ENCODE measurements at places on chromosomes 1 and 21. TPM values are rescaled to one million over a fixed set of nuclear protein-coding genes. Genes with fewer than 3 reads are reported as not detected.

The ZRANB2 gene
- 16.2 TPM for total RNA-seq

The TRAPPC10 gene
- total RNA-seq: 29.9 TPM

The LMX1A gene
- total RNA-seq: not detected

The KISS1 gene
- under 0.01 TPM for total RNA-seq

The CNTN2 gene
- under 0.01 TPM for total RNA-seq

The IGSF9 gene
- 0.54 TPM for total RNA-seq

The GUCA2A gene
- total RNA-seq: not detected

The TRPM2 gene
- total RNA-seq: 3.5 TPM

The CAPZA1 gene
- total RNA-seq: 53.1 TPM

The KRTAP12-2 gene
- under 0.01 TPM for total RNA-seq

The SPRR5 gene
- not detected for total RNA-seq

The DRAXIN gene
- 0.27 TPM for total RNA-seq

GRCh38 chr1:215567491-215568298 is 591 bp downstream of the KCTD3 start:
- DNase-seq: peak; percentile 44

GRCh38 chr1:186627019-186627418 is 53.2 kb downstream of the PTGS2 start:
- DNase-seq: no peak

DNA sequence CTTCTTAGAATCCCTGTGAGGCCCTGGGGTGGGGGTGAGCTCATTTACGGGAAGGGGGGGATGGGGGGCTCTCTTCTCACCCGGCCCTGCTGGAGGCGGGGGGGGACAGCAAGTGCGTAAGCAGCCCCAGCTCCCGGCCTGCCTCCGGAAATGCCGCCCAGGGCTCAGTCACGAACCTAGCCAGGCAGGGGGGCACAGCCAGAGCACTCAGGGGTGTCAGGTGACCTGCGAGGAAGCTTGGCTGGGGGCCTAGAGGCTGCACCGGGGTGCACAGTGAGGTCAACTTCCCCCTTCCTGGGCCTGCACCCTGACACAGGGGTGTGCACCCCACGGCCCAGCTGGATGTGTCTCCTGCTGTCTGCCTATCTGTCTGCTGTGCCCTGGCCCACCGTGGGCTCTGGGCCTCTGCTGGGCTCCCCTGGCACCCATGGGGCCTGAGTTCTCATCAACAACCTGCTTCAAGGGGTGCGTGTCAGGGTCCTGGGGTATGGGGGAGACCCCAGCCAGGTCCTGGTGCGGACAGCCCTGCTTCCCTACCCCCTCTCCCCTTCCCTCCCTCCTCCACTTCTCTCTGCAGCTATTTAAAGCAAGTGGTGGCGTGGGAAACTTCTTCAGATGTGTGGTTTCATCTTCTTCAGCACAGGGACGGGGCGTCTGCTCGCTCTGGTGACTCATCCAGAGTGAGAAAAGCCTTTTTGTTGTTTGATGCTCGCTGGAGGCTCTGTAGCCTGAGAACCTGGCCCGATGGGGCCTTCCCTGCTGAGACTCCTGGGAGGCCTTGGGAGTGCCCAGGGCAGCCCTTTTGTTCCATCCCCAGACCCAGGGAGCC is 92.5 kb upstream of the RUNX3 start:
- DNase-seq: peak; percentile 98

DNA sequence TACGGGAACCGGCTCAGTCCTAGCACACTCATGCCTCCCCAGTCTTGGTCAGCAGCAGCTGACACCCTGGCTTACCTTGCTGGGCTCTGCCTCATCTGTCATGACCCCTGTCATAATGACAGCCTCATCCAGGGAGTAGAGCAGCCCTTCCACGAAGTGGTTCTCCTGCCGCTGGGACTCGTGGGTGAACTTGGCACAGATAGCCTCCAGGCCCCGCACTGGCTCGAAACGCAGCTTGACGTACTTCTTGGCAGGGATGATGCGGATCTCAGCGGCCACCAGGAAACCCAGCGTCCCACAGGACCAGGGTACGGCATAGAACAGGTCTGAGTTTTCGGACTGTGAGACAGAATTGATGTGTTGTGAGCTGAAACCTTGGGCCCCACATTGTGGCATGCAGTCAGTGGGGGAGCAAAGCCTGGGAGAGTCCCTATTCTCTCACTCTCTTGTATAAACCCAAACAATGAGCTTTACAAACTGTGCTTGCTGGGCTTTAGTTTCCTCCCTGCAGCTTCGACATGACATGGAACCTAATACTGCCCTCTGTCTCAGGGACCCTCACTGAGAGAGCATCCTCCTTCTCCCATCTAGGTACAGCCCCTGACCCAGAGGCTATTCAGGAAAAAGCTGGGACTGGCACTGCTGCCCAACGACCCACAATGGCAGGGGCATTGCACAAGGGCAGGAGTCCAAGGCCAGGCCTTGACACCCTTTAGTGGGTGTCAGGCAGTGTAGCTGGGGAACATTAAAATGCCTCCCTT is 15.5 kb downstream of the DHCR24 start:
- DNase-seq: no peak

DNA sequence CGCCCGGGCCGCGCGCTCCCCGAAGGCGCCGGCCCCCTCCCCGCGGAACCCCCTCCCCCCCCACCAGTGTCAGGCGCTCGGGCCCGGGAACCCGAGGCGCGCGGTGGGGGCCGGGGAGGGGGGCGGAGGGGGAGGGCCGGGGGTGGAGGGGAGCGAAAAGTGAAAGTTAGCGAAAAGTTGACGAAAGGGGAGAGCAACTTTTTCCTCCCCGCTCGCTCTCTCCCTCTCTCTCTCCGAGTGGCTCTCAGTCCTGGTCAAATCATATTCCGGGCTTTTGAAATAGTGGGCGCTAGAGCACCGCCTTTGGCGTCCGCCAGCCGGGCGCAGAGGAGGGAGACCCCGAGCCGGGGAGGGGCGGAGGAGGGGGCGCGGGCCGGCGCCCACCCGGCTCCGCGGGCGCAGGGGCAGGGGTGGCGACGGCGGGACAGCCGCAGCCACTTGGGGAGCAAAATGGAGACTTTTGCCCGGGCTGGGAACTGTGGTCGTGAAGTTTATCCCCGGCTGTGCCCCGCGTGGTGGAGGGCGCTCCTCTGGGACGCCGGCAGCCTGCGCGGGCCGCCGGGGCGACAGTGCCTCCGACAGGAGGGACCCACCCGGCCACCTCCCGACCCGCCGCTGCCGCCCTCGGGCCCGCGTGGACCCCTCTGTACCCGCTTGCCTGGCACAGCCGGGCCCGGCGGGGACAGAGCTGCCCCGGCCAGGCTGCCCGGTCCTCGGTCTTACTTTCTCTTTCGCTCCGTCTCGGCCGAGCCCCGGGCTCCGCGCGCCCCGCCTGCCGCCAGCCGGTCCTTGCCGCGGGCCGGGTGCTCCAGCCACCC is 697 bp downstream of the PRDM16 start:
- DNase-seq: peak; percentile 71

DNA sequence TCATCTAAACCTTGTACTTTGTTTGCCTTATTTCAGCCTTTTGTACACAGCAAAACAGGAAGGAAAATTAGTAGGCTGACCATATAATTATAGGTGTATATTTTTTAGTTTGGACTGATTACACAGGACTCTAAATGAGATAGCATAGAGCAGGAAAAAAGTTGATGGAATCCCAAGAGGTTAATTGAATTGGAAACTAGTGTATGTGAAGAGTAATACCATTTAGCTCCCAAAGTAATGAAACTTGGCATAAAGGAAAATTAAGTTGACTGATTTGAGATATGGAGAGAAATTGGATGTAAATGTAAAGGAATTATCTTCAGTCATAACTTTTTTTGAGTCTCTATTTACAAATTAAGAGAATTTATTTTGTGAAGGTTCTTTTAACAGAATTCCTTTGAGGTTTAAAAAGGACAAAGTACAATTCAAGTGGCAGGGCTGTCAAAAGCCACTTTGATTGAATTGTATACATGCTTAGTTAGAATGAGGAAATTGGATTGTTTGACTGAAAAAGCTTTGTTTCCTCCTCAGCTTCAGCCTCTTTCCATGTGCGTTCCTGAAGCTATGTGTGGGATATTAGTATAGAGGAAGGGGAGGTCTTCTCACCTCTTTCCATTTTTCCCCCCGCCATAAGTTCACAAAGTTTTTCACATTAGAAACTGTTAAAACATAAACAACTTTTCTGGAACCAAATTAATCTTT is 26.4 kb downstream of the SNX27 start:
- no peak for DNase-seq

- DNase-seq: no peak
These were observed 51.7 kb downstream of the CSMD2 start for GRCh38 chr1:34113362-34113761.

DNA sequence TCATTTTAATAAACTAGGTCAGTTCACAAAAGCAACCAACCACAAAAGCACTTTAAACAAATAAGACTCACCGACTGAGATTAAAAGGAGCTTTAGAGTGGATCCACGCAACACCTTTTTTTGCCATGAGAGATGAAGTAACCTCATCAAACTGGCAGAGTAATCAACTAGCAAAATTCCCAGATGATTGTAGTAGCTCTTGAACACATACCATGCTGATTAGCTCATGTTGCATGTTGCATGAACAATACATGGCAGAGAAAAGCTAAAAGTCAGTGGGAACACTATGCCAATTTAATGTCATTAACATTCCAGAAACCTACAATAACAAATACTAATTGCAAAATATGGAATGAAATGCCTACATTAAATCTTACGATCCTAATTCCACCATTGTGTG is 4.1 kb downstream of the WARS2 start:
- DNase-seq: no peak

- no peak for DNase-seq
These were observed 17.4 kb downstream of the FMO1 start for GRCh38 chr1:171265686-171266085.

DNA sequence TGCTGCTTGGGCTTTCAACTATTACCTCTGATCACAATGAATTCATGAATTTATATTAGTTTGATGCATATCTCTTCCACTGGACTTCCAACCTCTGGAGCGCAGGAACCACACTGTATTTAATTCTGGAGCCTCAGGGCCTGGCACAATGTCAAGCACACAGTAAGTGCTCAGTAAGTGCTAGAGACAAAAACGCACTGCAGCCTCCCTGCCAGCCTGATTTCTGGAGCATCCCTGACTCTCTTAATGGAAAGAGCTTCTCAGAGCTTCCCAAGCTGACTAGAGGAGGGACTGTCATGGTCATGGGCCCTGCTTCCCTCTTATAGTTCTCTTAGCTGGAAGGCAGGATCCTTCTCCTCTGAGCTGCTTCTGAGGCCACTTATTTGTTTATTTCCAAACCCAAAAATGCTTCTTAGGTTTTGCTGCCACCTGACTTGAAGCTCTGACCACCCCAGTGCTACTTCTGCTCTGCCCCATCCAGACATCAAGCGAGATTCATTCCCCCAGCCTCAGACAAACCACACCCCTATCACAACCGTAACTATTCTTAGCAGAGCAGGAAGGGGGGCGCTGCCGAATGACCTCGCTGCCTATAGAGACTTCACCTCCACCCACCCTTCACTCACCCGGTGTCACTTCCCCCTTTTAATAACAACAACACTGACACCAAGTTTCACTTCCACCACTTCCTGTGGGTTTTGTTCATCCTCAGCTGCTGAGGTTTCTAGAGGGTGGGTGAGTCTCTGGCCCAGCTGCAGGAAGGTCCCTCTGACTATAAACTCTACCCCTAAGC is 33.6 kb downstream of the NUAK2 start:
- DNase-seq: peak; percentile 95

GRCh38 chr1:100607628-100608240 is 69.8 kb downstream of the GPR88 start:
- DNase-seq: no peak

- DNase-seq: no peak
These were observed 147.9 kb downstream of the MAGI3 start for GRCh38 chr1:113538225-113538624.

DNA sequence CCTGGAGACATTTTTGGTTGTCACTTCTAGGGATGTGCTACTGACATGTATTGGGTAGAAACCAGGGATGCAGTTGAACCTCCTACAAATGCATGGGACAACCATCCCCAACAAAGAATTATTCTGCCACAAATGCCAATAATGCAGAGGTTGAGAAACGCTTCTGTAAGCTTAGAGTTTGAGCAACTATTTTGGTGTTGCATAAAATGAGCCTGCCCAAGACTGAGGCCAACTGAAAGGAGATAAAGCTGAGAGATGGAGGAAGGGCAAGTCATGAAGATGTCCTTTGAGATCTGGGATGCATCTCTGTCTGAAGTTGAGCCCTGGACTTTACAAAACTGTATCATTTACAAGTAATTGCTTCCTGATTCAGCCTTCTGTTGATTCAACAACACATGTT is 106.9 kb downstream of the KCNJ15 start:
- no peak for DNase-seq

DNA sequence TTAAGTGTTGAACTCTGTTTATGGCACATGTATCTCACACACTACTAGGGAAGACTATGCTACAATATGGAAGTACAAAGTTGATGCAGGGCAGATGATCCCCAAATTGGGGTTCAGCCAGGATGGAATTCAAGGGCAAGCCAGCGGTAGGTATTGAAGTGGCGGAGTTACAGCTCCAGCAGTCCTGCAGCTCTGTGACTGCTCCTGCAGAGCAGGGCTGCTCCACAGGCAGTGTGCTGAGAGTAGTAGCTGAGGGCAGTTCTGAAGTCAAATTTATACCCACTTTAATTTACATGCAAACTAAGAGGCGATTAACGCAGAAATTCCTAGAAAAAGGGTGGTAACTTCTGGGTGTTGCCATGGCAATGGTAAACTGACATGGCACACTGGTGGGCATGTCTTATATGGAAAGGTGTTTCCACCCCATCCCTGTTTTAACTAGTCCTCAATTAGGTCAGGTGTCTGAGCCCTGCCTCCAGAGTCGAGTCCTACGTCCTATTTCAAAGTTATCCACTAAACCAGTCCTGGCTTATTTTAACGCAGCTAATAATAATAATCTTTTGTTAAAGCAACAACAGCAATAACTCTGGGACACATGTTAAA is 20.6 kb upstream of the CENPF start:
- no peak for DNase-seq

DNA sequence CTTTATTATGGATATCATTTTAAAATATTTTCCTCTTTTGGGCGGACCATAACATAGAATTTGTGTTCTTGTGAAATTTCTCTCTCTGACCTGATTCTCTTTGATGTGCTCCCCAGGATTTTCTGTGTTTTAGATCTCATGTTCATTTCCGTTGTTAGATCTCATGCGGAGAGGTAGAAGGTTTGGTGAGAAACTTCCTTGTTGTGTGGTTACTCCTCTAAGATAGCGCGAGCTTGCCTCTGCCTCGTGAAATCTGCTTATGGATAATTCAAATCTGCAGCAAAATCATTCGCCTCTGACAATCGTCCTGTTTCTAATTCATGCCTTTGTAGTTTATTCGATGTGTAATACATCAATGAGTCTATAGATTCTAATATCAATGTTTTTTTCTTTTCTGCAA is 580.4 kb downstream of the USP25 start:
- no peak for DNase-seq
